Stimulated activated naive CD4-positive, alpha-beta T cell (primary cell): ENCODE measurements at places on chromosomes 5 and 9.

DNA sequence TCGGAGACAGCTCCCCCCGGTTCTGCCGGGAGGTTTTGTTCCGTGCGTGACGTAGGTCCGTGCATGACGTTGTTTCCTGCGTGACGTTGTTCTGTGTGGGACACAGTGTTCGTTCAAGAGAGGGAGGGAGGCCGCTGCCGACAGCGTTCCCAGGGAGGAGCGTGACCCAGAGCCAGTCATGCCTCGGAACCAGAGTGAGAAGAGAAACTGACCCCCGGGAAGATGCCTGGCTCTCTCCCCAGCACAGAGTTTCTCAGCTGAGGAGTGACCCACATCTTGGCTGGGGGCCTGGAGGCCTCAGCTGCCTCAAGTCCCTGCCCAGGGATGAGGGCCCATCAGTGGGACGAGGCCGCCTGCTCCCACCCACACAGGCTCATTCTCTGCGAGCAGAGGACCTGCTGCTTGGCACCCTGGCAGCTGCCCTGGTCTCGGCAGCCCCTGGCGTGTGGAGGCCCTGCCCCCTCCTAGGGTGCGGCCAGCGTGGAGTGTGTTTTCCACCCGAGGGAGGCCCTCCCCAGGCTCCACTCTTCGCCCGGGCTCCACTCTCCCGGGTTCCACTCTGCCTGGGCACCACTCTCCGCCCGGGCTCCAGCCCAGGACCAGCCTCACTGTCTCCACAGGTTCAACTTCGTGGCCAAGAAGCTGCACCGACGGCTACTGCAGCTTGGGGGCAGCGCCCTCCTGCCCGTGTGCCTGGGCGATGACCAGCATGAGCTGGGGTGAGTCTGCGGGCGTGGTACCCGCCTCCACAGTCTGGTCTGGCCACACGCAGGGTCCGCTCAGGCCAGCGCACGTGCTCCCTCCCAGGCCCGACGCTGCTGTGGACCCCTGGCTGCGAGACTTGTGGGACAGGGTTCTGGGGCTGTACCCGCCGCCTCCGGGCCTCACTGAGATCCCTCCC, 7.9 kb downstream of the NDOR1 start:
- DNase-seq: no peak

- DNase-seq: no peak
These were observed 156.4 kb downstream of the SPOCK1 start for GRCh38 chr5:137342764-137343163.

GRCh38 chr9:119195521-119195920, 173.7 kb downstream of the BRINP1 start:
- DNase-seq: no peak

DNA sequence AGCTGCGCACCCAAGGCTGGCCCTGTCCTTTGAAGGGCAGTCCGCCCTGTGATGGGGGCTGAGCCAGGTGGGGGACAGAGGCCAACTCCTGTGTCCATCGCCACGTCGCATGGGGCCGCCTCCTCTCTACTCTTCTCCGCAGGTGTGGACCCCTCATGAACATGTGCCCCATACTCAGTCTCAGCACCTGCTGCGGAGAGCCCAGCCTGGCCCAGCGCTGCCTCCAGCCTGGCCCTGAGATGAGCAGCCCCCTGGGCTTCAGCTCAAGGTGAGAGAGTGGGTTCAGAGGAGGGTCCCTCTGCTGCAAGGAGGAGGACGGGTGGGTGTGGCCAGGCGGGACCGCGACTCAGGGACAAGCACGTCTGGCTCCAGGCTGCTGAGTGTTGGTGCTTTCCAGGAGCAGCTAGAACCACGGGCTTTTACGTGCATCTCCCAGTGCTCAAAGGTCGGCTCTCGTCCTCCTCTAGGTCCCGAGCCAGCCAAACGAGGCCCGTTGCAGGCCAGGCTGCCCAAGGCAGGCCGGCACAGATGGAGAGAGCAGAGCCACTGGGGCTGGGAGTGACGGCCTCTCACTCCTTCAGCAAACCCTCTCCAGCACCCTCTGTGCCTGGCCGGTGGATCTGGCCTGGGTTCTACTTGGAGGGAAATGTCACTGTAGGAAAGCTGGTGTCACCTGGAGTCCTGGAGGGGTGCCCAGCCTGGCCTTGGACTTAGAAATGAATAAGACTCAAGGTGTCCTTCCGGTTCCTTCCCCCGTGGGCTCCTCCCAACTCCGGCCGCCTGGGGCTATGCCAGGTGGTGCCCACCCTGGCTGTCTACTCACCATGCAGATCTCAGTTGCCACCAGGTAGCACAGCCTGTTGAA, 48.9 kb upstream of the RNF130 start:
- no peak for DNase-seq

- DNase-seq: no peak
These were observed 7.1 kb upstream of the PITX1 start for GRCh38 chr5:135041145-135041587.

DNA sequence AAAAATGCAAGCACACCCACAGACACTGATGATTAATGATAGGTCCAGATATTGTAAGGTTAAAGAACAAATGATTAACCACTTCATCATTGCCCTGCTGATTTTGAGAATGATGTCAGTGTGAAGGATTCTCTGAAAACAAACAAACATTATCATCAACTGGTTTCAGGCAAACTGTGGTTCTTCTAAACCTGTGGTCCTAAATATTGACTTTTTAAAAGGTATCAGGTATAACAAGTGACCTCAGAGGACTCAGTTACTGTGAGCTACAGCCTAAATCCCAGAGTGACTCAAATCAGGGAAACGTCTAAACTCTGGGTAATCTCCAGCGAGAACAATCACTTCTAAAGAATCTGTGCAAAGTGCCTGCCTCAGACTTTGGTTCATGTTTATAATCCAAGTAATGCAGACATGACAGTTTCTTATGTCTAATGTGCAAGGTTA, 172.3 kb upstream of the CDH6 start:
- DNase-seq: no peak

DNA sequence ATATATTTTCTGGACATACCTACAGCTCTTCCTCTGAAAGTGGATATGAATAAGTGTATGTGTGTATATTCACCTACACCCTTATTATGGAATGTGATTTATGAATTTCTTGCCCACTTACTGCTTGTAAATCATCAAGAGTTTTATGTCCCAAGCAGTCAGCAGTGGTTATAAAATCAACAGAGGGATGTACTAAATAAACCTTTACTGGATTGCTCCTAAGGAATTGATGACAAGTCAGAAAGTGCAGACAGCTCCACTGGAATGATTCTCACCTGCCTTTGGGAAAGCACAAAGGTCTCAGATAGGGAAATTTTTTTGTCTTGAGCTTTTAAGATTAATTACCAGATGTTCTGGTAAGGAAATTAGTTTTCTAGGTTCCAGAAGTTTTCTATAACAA, 9.3 kb downstream of the TMEM174 start:
- no peak for DNase-seq

- no peak for DNase-seq
These were observed 543.4 kb upstream of the COX7C start for GRCh38 chr5:86074297-86074696.

DNA sequence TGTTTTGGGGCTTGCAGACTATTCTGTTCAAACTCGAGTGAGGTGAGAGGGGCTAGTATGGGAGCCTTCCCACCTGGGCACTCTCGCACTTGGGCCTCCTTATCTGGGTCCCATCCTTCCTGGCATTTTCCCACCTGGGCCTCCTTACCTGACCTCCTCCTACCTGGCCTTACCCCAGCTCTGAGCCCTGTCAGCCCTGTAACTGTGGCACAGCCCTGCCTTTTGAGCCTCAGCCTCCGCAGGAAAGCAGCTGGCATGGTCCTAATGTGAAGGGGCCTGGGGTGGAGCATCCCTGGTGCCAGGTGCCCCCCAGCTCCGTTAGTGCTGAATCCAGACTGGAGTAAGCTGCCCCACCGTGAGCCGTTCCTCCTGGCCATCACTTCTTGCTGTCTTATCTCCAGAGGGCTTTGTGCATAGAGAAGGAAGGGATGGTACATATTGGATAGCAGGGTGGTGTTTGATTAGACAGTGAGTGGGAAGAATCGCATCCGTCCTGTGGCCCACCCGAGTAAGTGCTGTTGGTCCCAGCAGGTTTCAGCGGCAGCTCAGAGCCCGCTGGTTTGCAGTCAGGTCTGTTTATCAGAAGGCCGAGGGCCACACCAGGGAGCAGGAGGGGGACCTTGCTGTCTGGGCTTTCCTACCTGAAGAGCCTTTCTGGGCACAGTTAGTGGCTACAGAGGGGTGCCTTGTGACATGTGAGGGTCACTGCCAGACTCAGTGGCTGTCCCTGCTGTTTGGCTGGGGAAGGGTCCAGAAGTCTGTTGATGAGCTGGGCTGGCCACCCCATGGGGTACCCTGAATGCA, 76.5 kb downstream of the WNK2 start:
- DNase-seq: no peak

DNA sequence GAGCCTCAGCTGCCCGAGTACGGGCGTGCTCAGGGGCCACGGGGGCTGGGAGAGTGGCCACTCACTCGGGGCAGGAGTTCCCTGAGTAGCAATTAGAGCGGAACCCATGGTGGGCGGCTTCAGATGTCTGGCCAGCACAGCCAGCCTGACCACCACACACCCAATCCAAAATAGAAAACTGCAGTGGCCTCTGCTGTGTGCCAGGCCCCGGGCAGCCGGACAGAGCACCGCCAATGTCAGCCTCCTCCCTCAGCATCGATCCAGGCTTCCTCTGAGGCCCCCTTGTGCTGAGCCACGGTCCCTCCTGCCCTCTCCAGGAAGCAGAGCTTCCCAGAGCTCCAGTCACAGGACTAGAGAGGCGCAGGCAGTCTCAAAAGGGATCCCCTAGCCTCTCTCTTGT, 2.7 kb downstream of the ADAMTS2 start:
- no peak for DNase-seq

GRCh38 chr5:132026516-132027008, 15.1 kb upstream of the ACSL6 start:
- no peak for DNase-seq

GRCh38 chr5:150530423-150530822, 22.5 kb downstream of the NDST1 start:
- no peak for DNase-seq

DNA sequence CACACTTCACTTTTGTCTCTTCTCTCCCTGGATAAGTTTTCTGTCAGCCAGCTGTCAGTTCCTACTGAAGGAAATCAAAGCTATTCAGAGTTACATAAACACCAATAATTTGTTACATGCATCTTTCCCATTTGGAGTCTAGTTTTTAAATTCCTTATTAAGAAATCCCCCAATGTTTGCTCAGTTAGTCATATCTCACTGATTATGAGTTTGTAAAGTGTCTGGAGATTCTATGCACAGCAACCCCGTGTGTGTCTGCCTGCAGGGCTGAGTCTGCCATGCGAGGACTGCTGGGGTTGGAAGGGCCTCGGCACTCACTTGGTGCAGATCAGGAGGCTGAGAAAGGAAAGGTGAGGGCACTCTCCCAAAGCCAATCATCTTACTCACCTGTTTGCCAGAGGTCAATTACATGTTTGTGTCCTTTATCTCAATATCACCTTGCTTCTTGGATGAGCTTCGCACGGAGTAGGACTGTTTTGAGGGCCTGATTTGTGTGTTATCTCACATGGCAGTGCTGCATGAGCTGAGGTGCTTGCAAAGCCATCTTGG, 3.3 kb downstream of the ANKRD34B start:
- no peak for DNase-seq

DNA sequence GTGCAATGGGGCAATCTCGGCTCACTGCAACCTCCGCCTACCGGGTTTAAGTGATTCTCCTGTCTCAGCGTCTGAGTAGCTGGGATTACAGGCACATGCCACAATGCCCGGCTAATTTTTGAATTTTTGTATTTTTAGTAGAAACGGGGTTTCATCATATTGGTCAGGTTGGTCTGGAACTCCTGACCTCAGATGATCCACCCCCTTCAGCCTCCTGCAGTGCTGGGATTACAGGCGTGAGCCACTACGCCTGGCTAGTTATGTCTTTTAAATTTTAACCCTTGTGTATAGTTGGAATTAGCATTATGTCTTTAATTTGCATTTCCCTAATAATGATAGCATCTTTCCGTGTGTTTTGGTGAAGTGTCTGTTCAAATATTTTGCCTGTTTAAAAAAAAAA, 11.5 kb downstream of the GPBP1 start:
- DNase-seq: no peak

DNA sequence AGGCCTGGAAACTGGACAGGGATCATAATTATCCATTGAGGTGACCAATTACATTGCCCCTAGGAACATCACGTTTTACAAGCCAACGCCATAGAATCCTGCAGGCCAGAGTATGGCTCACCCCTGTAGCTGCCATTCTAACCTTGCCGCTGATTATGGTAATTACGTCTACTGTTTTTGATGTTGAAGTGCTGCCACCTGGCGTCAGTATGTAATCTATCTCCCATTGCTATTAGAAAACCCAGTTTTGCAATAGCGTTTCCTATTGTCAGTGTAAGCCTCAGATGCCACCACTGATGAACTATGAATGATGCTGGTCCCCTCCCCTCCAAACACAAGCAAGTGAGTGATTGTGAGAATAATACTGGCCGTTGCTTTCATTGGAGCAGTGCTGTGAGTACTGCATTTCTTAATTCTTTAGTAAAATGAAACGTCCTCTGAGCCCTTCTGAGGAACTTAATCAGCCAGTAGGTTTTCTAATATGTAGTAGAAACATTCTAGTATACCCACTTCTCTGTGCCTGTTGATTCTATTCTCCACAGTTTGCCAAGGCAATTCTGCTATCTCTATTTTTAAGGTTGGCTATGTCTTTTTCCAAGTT, 100.5 kb upstream of the NMUR2 start:
- DNase-seq: peak; percentile 1

GRCh38 chr9:128251732-128252100, 24.1 kb downstream of the GOLGA2 start:
- no peak for DNase-seq

GRCh38 chr5:33531824-33532223, 91.1 kb downstream of the TARS1 start:
- no peak for DNase-seq

- DNase-seq: no peak
These were observed 179.1 kb downstream of the FAM170A start for GRCh38 chr5:119808474-119808873.

DNA sequence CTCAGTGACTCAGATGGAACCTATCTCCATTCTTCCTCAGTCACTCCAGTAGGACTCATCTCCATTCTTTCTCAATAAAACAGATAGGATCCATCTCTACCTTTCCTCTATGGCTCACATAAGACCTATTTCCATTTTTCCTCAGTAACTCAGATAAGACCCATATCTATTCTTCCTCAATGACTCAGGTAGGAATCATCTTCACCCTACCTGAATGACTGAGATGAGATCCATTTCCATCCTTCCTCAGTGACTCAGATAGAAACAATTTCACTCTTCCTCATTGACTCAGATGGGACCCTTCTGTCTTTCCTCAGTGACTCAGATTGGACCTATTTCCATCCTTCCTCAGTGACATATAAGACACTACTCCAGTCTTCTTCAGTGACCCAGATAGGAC, 165.1 kb downstream of the FBXO4 start:
- DNase-seq: no peak

DNA sequence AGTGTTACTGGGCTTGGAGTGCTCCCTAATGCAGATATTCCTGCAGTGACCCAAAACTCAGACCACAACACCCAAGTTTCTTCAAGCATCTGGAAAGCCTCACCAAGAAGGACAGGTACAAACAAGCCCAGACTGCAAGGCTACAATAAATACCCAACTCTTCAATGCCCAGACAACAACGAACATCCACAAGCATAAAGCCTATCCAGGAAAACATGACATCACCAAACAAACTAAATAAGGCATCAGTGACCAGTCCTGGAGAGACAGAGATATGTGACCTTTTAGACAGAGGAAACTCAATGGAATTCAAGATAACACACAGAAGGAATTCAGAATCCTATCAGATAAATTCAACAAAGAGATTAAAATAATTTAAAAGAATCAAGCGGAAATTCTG, 605.6 kb downstream of the PDE4D start:
- DNase-seq: no peak

- DNase-seq: no peak
These were observed 90.3 kb upstream of the ZNF462 start for GRCh38 chr9:106772523-106773290.
